ENCODE measurements at places on chromosomes 5 and 9. TPM values are rescaled to one million over a fixed set of nuclear protein-coding genes. Genes with fewer than 3 reads are reported as not detected.

- no peak overlapping the region for H3K4me3 ChIP-seq
- no peaks in the 10 kb centered on the region for H3K4me1 ChIP-seq
- no peaks in the 10 kb centered on the region for H3K36me3 ChIP-seq
- no peak for DNase-seq
These were observed 3.3 kb downstream of the OR5C1 start for GRCh38 chr9:122791872-122792669.

Gene SAXO1
- 0.54 TPM for total RNA-seq

Gene MRPL36
- total RNA-seq, result 30.5 TPM

DNA sequence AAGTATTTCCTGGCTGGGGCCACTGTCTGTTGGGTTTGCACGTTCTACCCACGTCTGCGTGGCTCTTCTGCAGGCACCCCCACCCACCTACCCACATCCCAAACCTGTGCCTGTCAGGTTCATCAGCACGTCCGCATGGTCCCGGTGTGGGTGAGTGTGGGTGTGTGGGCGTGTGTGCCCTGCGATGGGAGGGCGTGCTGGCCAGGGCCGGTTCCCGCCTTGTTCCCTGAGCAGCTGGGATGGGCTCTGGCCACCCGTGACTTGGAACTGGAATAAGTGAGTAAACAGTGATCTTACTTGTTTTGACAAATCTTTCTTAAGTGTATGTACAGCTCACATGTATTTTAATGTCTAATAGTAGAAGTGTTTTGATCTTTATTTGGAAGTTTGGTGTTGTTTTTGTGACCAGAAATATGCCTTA is 20.4 kb downstream of the ERGIC1 start:
- H3K27me3 ChIP-seq, result no peaks in the 10 kb centered on the region
- H3K27ac ChIP-seq, result peak overlapping the region; percentile 70
- peaks cover 31% of the 10 kb centered on the region for H3K4me1 ChIP-seq
- peak; percentile 65 for DNase-seq

DNA sequence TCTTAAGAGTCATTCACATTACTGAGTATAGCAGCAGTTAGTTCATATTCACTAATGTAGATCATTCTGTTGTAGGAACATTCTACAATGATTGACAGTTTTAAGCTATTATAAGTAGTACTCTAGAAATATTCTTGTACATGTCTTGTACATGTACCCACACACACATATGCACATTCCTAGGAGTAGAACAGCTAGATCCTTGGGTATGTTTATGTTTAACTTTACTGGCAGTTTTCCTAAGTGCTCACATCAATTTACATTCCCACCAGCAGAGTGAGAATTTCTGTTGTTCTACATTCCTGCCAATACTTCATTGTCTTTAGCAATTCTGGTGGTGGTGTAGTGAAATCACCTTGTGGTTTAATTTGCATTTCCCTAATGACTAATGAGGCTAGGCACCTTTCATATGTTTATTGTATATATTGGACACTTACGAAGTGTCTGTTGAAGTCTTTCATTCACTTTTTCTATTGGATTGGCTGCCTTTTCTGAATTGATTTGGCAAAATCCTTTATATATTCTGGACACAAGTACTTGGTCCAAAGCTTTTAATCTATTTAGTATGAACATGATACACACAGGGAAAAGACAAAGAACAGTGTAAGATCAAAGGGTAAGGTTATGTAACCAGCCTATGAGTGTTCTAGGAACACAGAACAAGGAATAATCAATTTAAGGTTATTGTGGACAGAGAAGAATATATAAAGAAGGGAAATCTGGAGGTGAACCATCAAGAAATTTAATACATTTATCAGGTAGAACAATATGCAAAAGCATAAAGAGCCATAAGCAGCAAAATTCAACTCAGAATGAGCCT is 95.6 kb downstream of the MLLT3 start:
- H3K4me3 ChIP-seq, result no peak overlapping the region
- no peak overlapping the region for H3K27ac ChIP-seq
- no peaks in the 10 kb centered on the region for H3K27me3 ChIP-seq
- H3K4me1 ChIP-seq, result peaks cover 4% of the 10 kb centered on the region
- no peaks in the 10 kb centered on the region for H3K36me3 ChIP-seq

Gene PALM2AKAP2
- total RNA-seq, result 37.7 TPM

- no peaks in the 10 kb centered on the region for H3K4me1 ChIP-seq
- H3K27me3 ChIP-seq, result no peaks in the 10 kb centered on the region
- no peak overlapping the region for H3K4me3 ChIP-seq
- H3K36me3 ChIP-seq, result no peaks in the 10 kb centered on the region
- DNase-seq, result no peak
These were observed 299.6 kb upstream of the GRIN3A start for GRCh38 chr9:102038006-102038405.

Gene NUTM2G
- total RNA-seq, result not detected

- no peak overlapping the region for H3K27ac ChIP-seq
- no peaks in the 10 kb centered on the region for H3K36me3 ChIP-seq
- no peak overlapping the region for H3K4me3 ChIP-seq
These were observed 378.2 kb downstream of the ACTL7B start for GRCh38 chr9:108477529-108478006.

Gene PRDM9
- total RNA-seq, result not detected

Gene KCNV2
- not detected for total RNA-seq

Gene HDAC3
- total RNA-seq, result 62.5 TPM

DNA sequence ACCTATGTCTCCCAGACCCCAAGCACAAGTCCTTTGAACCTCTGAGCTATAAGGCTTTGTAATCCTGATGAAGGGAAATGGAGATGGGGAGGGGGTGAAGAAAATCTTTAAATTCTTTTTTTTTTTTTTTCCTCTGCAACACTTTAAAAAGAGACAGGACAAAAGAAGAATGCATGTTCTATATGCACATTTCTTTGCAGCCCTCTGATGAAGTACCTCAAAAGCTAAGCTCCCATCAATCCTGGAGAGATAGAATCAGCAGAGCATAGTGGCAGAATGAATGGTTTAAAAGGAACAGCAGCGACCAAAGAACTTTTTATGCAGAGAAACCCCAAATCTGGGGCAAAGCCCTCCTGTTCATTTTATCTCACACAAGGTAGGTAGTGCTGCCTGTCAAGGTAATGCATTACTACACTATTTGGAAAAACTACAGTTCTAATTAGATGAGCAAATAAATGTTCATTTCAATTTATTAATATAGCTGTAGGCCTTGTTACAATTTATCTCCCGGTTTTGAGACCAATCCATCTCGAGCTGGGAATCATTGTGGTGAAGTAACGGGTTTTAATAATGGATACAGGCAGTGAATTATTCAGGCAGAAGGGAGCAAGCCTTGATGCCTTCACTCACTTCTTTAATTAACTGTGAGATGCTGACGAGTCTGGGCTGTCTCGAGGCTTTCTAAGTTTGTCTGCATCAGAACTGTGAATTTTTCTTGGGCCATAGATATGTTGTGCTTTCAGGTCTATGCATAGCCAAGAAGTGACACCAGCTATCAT is 173.5 kb upstream of the ZNF608 start:
- H3K4me3 ChIP-seq, result no peak overlapping the region
- H3K4me1 ChIP-seq, result no peaks in the 10 kb centered on the region
- H3K27ac ChIP-seq, result no peak overlapping the region
- H3K36me3 ChIP-seq, result no peaks in the 10 kb centered on the region

Gene POLR3G
- total RNA-seq, result 1.1 TPM

GRCh38 chr9:113872485-113873143 is 3.5 kb upstream of the ZNF618 start:
- DNase-seq, result no peak
- H3K27me3 ChIP-seq, result no peaks in the 10 kb centered on the region
- no peaks in the 10 kb centered on the region for H3K36me3 ChIP-seq
- no peak overlapping the region for H3K27ac ChIP-seq
- no peaks in the 10 kb centered on the region for H3K4me1 ChIP-seq
- H3K4me3 ChIP-seq, result no peak overlapping the region

GRCh38 chr9:113646491-113646890 is 183.0 kb downstream of the RGS3 start:
- no peak for DNase-seq
- H3K27ac ChIP-seq, result no peak overlapping the region
- no peak overlapping the region for H3K4me3 ChIP-seq
- peaks cover 18% of the 10 kb centered on the region for H3K4me1 ChIP-seq
- no peaks in the 10 kb centered on the region for H3K36me3 ChIP-seq

DNA sequence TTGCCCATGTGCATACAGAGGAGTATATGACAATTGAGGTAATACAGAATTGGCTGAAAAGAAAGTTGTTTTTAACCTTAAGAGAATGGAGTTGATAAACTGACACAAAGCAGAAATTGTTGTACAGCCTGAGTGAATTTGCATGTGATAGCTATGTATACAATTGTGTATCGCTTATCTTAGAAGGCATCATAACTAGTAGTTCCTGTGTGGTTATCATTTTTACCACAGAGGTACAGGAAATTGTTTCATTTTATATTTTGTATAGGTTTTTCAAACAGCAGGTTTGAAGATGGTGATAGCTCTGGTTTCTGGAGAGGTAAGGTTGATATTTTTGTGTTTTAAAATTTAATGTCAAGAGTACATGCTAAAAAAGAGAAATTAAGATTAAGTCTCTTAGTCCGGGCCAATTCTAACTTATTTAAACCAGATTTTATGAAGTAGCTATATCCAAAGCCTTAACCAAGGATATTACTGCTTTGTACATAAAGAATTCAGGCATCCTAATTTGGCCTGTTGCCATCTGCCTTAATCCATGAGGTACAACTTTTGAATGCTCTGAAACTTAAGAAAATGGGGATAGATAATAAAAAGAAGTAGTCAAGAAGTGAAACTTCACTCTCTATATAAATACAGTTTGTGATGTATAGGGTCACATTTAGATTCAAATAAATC is 26.0 kb downstream of the DDX4 start:
- no peaks in the 10 kb centered on the region for H3K27me3 ChIP-seq
- H3K4me1 ChIP-seq, result no peaks in the 10 kb centered on the region
- DNase-seq, result no peak
- no peak overlapping the region for H3K27ac ChIP-seq
- no peak overlapping the region for H3K4me3 ChIP-seq
- H3K36me3 ChIP-seq, result no peaks in the 10 kb centered on the region

GRCh38 chr9:33129886-33130881 is 37.0 kb downstream of the B4GALT1 start:
- H3K4me1 ChIP-seq, result peaks cover 23% of the 10 kb centered on the region
- peaks cover 40% of the 10 kb centered on the region for H3K36me3 ChIP-seq
- no peak for DNase-seq
- no peak overlapping the region for H3K4me3 ChIP-seq

DNA sequence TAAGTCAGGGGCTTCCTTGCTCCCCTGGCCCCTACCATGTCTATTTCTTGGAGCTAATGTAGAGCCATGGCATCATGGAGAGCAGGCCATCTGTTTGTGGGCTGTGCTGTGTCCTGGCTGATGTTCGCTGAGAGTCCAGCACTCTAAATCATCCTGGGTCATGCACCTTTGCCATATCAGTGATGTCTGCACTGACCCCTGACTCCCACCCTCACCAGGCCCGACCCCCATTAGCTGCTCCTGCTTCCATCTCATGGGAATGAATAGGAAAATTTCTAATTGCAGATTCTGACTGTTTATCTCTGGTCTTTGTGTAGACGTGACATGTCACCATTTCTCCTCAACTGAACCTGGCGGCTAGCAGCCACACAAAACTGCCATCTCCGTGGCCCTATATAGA is 236.9 kb downstream of the NSG2 start:
- H3K27me3 ChIP-seq, result no peaks in the 10 kb centered on the region
- no peaks in the 10 kb centered on the region for H3K36me3 ChIP-seq
- no peak for DNase-seq

Gene SLC34A1
- not detected for total RNA-seq

DNA sequence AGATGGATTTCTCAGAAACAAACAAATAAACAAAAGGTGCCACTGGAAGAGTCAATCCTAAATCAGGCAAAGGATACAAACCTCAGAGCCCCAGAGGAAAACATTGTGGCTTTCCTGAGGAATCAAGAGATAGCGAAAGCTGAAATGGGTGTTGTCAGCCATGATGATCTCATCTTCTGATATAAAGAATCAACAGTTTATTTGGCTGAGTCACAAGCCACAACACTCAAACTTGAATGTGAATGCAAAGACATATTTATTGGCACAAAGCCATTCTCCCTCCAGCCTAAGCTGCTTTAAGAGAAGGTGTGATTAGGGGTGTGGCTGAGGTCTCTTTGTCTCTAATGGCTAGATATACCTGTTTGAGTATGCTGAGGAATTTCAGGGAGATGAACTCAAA is 73.3 kb upstream of the NREP start:
- H3K36me3 ChIP-seq, result no peaks in the 10 kb centered on the region
- H3K4me1 ChIP-seq, result no peaks in the 10 kb centered on the region
- H3K27ac ChIP-seq, result no peak overlapping the region
- DNase-seq, result peak; percentile 37
- no peak overlapping the region for H3K4me3 ChIP-seq
- H3K27me3 ChIP-seq, result no peaks in the 10 kb centered on the region

- H3K4me3 ChIP-seq, result no peak overlapping the region
- no peaks in the 10 kb centered on the region for H3K4me1 ChIP-seq
- no peaks in the 10 kb centered on the region for H3K27me3 ChIP-seq
- no peak overlapping the region for H3K27ac ChIP-seq
These were observed 366.7 kb downstream of the GABRG2 start for GRCh38 chr5:162434281-162434680.

DNA sequence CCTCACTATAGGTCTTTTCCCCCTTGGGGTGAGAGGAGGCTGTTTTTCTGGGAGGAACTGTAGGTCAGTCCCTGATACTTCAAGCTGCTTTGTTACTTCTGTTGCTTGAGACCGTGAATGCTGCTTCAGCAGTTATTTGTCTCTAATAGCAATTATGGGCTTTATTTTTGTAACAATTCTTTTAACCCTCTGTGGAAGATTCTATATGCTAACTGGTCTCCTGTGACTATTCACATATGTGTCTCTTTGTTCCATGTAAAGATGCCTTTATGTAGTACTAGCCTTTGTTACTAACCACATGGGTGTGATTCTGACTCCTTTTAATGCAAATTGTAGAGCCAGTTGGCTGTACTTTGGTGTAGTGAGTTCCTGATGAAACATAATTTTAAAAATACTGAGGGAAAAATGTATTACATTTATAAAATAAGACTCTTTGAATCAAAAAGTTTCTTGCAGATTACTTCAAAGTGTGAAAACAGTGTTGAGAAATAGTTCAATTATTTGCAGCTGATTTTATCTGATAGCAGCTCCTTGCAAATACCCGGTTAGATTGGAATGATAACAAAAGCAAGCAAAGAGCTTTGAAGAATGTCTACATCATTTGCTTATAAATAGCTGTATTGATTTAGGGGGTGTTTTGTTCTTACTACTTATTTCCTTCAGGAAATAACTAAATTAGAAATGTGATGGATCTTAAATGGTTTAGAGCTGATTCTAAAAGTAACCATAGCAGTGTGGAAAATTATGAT is 46.6 kb downstream of the ANGPTL2 start:
- peaks cover 4% of the 10 kb centered on the region for H3K4me1 ChIP-seq
- no peak for DNase-seq
- peak overlapping the region; percentile 50 for H3K27ac ChIP-seq

Gene CENPH
- 4.2 TPM for total RNA-seq

Gene GTF2H2C
- 83.4 TPM for total RNA-seq

- no peak for DNase-seq
- no peaks in the 10 kb centered on the region for H3K36me3 ChIP-seq
- no peaks in the 10 kb centered on the region for H3K27me3 ChIP-seq
- H3K4me1 ChIP-seq, result no peaks in the 10 kb centered on the region
- H3K27ac ChIP-seq, result no peak overlapping the region
- no peak overlapping the region for H3K4me3 ChIP-seq
These were observed 11.0 kb upstream of the NEURL1B start for GRCh38 chr5:172630082-172630481.

Gene SPATA31C1
- total RNA-seq, result not detected

- no peak overlapping the region for H3K4me3 ChIP-seq
- no peak overlapping the region for H3K27ac ChIP-seq
- DNase-seq, result no peak
- H3K36me3 ChIP-seq, result no peaks in the 10 kb centered on the region
- peaks cover 8% of the 10 kb centered on the region for H3K4me1 ChIP-seq
These were observed 61.8 kb downstream of the NR6A1 start for GRCh38 chr9:124709292-124709690.
